ENCODE measurements at places on chromosomes 3 and 15.

GRCh38 chr15:58357529-58358476, 74.0 kb upstream of the LIPC start:
- DNase-seq: no peak

GRCh38 chr3:140051019-140051957, 116.3 kb downstream of the CLSTN2 start:
- peak; percentile 9 for DNase-seq

- DNase-seq: no peak
Observed at GRCh38 chr3:49656541-49657112, 17.5 kb upstream of the APEH start.

DNA sequence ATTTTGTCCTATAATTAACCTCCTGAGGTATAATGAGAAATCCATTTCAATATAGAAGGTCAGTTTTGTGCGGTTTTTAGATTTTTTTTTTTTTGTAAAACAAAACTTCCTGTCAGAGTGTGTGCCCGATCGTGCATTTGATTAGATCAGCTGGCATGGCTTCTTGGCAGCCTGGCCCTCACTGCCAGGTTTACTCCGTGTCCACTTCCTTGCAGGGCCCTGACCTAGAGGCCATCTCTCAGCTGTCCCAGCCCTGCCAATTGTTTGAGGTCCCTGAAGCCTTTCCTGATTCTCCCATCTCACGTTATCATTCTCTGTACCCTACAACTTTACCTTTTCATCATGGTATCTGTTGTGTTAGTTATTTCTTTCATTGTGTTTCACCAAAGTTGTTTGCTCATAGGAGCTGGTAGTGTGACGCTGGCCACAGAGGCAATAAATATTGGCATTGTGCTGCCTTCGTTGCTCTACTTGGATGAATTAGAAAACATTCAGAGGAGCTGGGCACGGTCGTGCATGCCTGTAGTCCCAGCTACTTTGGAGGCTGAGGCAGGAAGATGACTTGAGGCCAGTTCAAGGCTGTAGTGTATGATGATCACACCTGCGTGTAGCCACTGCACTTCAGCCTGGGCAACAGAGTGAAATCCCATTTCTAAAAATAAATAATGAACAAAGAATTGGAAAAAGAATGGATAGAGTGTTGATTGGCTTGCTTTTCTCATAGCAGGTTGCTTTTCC, 202.0 kb downstream of the GHSR start:
- DNase-seq: no peak

GRCh38 chr15:39926526-39926925, 6.5 kb upstream of the GPR176 start:
- DNase-seq: no peak
